ENCODE measurements at places on chromosomes 7 and 10.

- DNase-seq: no peak
Measured at GRCh38 chr10:73126343-73126742, 16.1 kb downstream of the NUDT13 start.

GRCh38 chr7:129422727-129423126 is 11.5 kb upstream of the STRIP2 start:
- DNase-seq: no peak

- peak; percentile 73 for DNase-seq
Measured at GRCh38 chr7:45089341-45089891, 647 bp upstream of the NACAD start.

DNA sequence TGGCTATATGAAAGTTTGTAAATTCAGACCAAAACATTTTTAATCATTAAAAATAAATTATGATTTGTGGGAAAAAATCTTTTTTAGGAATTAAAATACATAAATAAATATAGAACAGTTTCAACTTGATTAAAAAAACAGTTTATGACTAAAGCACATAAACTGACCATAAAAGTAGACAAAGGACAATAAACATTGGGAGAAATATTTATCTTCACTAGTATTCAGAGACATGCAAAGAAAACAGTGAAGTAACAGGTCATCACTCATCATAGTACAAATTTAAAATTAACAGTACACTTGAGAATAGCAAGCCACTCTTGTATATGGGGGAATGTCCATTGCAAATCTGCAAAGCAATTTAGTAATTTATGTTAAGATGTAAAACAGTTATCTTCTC is 28.0 kb upstream of the CELF2 start:
- no peak for DNase-seq

DNA sequence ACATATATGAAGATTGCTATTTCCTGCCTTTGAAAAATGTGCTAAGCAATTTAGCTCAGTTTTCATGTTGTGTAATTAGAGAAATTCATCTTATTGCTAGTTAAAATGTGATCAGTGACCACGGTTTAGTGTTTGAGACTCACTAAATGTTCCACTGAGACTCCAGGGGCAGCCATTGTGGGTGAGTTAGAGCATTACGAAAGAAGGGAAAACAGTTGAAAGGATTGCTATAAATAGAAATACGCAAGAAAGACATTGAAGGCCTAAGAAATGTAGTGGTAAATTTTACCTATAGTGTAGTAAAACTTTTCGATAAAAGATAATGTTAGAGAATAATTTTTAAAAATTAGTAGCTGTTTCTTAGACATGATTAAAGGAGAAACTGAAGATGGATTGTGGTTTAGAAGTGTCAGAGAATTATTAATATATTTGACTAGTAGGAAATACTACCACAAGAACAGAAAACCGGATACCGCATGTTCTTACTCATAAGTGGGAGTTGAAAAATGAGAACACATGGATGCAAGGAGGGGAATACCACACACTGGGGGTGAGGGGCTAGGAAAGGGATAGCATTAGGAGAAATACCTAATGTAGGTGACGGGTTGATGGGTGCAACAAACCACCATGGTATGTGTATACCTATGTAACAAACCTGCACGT is 394.5 kb downstream of the SEMA3D start:
- DNase-seq: no peak

DNA sequence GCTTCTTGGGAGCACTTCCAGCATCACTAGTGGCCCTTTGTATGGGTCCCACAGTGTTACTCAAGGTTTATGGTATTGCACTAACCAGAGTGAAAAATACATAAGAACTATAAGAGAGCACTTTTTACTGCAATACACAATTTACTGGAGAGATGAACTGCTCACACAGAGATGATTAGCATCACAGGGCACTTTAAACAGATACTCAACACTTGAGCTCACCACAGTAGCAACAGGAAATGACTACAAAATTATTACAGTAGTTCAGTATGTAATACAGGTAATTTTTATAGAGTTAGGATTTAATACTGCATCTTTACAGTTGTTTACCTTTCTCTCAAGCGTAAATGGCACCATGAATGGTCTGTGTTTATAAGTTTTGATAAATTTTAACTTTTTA is 68.2 kb upstream of the CDK1 start:
- DNase-seq: no peak

DNA sequence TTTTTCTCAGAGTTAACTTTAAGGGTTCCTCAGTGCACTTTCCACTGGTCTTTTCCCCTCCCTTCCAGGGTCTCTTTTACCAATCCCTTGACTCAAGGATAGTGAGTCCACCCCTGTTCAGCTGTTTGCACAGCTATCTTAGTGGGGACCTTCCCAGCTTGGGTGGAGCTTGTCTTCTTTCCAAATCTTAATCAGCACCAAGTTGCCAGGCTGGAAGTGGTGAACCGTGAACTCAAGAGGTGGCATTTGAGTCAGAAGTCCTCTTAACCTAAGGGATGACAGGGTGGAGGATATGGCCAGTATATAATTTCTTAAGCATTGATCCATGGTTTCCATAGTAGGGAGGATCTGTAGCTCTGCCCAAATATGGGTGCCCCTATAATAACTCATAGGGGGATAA is 25.0 kb downstream of the MAPK8 start:
- no peak for DNase-seq

DNA sequence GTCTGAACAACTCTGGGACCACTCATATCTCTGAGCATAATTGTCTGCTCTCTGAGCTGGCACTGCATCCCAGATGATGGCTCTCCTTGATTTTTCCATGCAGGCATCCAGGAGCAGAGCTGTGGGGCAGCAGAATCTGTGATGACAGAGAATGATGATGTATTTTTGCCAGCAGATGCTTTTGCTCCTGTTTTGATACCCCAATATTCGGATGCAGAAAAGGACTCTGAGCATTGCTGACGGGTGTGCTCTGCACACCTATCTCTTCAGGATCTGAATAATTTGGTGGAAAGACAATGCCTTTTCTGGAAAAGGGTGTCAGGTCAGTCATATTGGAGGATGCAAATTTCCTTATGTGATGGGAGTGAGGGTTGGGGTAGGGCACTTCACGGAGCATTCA is 735.9 kb downstream of the KCNMA1 start:
- no peak for DNase-seq

- peak; percentile 17 for DNase-seq
Measured at GRCh38 chr10:111211706-111212105, 134.9 kb downstream of the ADRA2A start.

DNA sequence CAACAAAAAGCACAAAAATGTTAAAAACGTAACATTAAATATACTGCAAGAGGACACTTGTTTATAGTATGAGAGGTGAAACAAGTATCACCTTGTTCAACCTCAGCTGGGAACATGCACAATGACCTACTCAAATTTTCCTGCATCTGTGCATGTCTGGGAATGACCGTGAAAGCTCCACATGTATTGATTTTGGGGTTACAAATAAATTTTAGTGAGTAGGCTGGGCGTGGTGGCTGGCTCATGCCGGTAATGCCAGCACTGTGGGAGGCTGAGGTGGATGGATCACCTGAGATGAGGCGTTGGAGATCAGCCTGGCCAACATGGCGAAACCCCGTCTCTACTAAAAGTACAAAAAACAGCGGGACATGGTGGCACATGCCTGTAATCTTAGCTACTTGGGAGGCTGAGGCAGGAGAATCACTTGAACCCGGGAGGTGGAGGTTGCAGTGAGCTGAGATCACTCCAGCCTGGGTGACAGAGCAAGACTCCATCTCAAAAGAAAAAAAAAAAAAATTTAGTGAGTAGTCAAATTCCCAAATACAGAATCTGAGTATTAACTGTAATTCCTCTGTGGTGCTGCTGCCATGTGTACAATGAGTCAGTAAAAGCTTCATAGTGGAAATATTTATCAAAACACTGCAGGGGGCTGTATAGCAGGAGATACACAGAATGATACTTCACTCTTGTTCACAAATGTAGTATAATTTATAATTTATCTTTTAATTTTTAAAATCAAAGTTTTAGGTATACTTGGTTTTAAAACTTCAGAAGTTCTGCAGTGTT is 41.1 kb downstream of the SUGCT start:
- no peak for DNase-seq

DNA sequence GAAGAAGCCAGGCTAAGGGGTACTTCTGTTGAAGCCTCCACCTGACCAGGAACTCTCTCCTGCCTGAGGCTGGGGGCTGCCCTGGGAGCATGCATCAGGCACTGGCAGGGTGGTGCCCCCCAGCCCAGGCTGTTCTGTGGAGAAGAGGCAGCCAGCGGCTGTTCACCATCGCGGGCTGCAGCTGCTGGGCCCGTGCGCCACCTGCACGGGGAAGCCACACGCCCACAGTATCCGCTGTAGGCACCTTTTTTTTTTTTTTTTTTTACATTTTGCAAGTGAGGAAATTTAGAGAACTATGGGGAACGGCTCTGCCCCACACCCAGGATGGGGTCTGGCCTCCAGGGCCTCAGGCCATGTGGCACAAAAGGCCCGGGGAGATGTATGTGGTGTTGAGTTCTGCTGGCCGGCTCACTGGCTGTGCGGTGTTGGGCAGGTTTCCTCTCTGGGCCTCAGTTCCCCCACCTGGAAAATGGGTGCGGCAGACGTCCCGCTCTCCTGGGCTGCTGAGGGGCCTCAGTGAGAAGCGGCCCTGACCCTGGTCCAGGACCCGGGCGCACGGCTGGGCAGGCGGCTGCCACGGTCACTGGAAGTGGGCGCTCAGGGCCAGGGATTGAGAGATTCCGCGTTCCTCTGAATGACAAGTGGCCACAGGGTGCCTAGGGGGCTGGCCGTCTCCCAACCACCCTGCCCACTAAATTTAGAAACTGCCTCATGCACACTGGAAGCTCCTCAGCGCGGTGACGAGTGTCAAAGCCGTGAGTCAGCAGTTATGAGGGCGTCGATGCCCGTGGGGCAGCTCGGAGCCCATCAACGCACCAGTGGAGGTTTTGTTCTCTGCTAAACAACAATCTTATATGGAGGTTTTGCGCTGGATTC is 8.8 kb upstream of the INTS1 start:
- no peak for DNase-seq

DNA sequence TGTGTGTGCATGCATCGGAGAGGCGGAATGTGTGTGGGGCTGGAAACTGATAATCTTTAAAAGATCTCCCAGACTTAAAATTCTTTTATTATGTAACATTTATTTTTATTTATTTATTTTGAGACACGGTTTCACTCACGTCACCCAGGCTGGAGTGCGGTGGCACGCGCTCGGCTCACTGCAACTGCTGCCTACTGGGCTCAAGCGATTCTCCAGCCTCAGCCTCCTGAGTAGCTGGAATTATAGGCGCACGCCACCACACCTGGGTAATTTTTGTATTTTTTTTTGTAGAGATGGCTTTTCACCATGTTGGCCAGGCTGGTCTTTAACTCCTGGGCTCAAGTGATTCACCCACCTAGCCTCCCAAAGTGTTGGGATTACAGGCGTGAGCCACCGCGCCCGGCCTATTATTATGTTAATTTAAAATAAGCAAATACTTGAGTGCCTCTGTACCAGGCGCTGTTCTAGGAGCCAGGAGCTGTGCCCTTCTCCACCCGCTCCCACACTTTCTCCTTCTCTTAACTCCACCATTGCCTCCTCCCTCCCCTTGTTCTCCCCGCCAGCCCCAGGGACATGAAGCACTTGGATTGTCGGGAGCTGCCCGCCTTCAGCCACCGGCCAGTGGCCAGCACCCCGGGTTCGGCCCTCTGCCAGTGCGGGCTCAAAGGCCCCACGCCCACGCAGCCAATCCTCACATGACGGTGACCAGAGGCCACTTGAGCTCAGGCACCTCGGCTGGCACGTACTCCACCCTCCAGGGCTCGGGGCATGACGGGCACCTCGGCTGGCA is 163.6 kb downstream of the DNAJB6 start:
- no peak for DNase-seq

GRCh38 chr10:101771380-101771779 is 4.5 kb downstream of the FGF8 start:
- DNase-seq: no peak

GRCh38 chr10:133159950-133160825 is at the start of gene KNDC1:
Gene KNDC1 (plus strand): TSS chr10:133160219. CDS start chr10:133160468, 249 bp downstream.
- DNase-seq: peak; percentile 79

DNA sequence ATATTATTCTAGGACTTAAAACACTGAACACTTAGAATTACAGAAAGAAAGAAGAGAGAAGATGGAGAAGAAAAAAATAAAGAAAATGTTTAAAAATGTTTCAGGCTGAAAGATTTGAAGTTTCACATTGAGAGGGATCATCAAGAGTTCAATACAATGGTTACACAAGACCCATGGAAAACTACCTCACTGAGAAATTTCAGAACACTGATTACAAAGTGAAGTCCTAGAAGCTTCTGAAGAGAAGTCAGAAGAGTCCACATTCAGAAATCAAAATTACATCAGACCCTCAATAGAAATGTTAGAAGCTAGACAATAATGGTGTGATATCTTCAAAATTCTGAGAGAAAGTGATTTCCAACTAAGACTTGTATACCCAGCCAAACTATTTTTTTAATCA is 196.1 kb downstream of the MACC1 start:
- DNase-seq: no peak

DNA sequence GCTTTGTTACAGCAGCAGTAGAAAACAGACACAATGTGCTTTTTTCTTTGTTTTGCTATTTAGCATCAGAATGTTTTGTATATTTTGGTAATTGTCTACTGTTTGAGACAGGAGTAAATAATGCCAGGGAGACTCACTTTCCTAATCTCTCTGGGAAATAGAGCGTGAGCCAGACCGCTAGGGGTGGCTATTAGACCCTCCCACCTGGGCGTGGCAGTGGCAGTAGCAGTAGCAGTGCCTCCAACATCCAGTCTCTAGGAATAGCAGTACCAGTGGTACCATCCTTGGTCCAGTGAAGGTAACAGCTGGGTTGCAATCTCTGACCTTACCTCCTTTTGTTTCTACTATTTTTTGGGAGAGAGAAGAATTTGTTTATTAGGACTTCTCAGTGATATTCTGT is 165.7 kb upstream of the MAGI2 start:
- no peak for DNase-seq

- peak; percentile 59 for DNase-seq
Measured at GRCh38 chr7:77537778-77538280, 734 bp downstream of the PTPN12 start.

DNA sequence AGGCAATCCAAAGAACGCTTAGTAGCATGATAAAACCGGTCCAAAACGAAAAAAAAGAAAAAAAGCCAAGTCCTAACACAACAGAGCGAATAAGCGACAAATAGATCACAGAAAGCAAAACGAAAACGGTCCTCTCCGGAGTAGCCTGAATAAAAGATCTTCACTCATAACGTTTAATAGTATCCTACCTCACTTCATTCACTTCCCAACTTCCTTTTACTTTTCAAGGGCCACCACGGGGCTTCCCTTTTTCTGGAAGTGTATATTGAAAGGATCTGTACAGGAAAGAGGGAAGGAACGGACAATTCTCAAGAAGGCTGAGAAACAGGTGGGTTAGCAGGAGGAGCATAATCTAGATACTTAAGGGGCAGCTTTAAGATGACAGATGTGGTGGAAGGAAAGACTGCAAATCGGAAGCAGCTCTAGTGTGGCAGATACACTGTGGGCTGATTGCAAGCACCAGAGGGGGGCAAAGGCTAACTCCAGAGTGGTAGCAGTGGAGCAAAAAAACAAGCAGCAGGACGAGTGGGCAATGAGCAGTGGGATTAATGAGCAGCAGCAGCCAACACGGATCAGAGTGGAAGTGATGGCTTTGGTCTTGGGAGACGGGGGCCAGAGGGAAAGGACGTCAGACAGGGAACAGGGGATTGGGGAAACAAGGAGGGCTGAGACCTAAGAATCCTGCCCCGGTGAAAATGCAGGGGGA is 866 bp downstream of the CNOT4 start:
- DNase-seq: peak; percentile 39

GRCh38 chr7:98078197-98078870 is 28.3 kb upstream of the LMTK2 start:
- no peak for DNase-seq

GRCh38 chr7:151900986-151901621 is 24.2 kb upstream of the PRKAG2 start:
- no peak for DNase-seq

GRCh38 chr10:113443141-113443925 is 109.5 kb upstream of the HABP2 start:
- no peak for DNase-seq

Measured in hepatocyte (in vitro differentiated cells).